RCC 7860 (cell line): ENCODE measurements at places on chromosomes 11 and 22.

DNA sequence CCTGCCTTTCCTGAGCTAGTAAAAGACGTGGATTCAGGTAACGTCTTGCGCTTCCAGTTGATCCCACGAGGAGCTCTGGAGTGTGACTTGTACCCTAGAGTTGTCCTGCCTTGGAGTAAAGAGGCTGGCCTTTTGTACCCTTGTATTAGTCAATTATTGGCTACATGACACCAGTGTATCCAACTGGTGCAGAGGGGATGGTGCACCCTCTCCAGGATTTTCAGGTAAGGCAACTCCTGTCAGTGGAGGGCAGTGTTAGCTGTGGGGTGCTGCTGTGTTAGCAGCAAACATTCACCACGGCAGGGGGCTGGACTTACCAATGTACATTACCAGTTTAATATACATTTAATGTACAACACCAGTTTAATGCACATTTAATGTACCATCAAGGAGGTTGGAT, 233.5 kb downstream of the MIAT start:
- DNase-seq = peak; percentile 75

DNA sequence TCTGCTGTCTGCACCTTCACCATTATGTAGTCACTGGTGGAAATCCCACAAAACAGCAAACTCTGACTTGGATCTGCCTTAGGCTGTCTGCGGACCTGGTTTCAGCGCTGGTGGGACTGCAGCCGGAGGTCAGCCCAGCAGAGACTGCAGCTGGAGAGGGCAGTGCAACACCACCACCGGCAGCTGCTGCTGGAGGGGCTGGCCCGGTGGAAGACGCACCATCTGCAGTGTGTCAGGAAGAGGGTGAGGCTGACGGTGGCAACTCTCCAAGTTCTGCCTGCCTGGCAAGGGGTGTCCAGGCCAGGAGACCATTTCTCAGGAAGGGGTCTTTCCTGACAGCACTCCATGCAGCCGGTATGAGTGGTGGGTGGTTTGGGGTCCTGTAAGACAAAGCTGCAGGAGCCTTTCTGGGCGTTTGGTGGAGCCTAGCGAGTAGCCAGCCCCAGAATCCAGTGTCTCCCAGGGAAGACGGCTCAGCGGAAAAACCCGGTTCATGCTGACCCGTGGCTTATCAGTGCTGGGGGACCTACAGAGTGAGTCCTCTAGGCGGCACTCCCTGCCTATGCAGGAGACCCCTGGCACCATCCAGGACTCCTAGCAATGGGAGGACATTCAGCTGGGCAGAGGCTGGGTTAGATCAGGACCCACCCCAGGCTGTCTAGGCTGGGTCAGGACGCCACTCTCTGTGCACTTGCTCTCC, 50.8 kb downstream of the PISD start:
- no peak for DNase-seq

DNA sequence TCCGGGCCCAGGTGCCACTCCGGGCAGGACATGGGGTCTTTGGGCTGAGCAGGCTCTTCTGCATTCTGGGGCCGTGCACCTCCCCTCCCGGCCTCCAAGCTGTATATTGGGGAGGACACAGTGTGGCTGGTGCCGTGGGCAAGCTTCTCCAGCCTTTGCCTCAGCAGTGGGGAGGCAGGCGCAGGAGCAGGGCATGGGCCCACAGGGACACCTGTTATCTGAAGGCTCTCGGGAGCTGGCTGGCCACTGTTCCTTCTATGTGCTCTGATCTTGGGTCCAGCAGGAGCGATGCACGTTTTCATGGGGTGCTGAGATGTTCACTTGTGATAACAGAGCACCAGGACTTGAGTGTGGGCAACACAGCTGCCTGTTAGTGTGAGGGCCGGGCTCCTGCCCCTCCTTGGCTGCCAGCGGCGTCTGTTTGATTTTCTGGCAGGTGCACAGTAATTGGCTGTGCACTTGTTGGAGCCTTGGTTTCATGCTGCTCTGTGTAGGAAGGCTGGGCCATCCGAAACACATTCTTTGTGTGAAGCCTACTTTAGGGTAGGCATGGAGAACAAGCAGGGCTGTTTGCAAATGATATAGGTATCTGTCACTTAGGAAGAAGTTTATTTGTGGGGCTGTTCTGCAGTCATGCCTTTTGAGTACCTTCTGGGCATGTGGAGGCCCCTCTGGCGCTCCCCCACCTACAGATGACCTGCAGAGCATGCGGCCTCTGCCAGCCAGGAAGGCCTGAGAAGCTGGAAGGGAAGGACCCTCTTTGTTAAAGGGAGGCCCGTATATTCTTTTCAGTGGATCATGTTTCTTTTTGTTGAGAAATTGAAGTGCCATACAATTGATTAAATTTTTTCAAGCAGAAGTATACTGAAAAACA, 201.5 kb downstream of the TBC1D22A start:
- no peak for DNase-seq

GRCh38 chr22:21939461-21939913, 13.2 kb downstream of the PPM1F start:
- DNase-seq = no peak

- DNase-seq = no peak
These were observed 292.2 kb downstream of the INSC start for GRCh38 chr11:15406851-15407351.

DNA sequence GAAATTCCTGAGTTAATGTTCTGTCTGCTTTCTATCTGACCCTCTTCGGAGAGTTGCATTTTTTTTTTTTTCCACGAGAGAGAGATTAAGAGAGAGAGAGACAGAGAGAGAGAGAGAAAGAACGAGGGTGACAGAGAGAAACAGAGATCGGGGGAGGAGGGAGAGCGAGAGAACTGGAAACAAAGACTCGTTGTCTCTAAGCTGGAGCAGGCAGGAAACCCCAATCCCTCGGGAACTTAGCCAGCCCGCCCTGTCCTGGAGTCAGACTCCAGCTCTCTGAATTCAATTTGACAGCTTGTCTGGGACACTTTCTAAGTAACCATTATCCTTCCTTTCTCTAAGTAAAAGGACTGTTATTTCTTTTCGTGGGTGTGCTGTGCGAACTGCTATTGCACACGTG, 76.9 kb downstream of the KCNJ1 start:
- no peak for DNase-seq

DNA sequence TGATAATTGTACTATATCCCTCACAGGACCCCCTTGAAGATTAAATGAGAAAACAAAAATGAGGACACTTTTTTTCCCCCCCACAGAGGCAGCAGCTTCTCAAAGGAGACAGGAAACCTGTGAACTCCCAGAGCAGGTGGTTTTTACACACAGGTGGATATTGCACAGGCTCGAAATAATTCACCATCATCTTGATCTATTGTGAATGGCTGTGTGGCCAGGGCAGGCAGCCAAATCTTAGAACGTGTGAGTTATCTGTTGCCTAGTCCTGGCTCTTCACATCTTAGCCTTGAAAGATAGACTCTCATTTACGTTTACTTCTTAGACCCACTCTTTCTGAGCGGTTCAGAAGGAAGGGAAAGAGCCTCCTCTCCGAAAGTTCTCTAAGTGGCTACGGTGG, 23.5 kb downstream of the PPFIBP2 start:
- no peak for DNase-seq

- DNase-seq = no peak
These were observed 95.6 kb downstream of the TSPAN18 start for GRCh38 chr11:44822369-44822768.

- no peak for DNase-seq
These were observed 25.3 kb upstream of the PARVB start for GRCh38 chr22:43998679-43999264.

DNA sequence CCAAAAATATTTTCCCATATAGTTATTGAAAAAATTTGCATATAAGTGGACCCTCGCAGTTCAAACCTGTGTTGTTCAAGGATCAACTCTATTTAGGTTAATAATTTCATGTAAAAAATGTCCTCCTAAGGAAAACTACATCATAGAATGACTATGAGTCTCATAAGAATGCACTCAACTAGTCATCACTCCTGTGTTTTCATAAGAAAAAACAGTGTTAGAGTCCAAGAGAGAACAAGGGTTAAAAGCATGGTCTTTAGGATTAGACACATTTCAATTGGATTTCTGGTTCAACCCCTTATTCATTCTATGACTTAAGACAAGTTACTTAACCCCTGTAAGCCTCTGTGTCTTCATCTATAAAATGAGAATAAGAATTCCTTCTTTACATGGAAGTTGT, 5.1 kb downstream of the PARVA start:
- DNase-seq = no peak

DNA sequence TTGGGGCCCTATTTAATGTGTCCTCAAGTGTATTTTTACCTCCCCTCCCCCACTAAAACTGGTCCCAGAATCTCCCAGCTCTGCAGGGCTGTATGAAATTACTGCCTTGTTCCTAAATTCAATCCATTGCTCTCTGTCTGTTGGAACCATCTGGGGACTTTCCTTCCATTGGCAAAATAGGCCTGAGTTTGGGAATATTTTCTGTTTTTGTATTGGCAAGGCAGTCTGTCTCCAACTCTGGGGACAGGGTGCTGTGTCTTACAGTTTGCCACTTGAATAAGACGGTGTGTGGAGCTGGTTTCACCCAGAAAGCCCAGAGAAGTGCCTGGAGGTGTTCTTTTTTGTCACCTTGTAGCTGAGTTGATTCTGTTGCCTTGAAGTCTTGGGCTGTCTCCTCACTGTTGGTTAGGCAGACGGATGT, 1.3 kb downstream of the PACS1 start:
- no peak for DNase-seq

DNA sequence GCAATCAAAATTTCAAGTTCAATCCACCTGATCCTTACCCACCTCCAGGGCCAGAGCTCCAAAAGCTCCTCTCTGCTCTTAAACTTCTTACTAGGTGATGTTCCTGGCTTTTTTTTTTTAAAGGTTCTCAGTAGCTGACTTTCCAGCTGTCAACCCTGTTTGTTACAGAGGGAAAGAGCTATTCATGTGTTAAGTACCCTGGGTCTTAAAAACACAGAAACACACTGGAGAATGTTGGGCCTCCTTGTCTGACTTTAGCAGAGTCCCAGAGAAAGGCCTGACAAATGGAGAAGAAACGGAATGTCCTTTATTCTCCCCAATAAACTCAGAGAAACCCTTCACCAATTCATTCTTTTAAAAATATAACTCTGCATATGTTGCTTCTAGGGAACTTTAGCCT, 3.2 kb downstream of the LRRC4C start:
- no peak for DNase-seq

GRCh38 chr11:15618583-15619032, 503.9 kb downstream of the INSC start:
- no peak for DNase-seq

DNA sequence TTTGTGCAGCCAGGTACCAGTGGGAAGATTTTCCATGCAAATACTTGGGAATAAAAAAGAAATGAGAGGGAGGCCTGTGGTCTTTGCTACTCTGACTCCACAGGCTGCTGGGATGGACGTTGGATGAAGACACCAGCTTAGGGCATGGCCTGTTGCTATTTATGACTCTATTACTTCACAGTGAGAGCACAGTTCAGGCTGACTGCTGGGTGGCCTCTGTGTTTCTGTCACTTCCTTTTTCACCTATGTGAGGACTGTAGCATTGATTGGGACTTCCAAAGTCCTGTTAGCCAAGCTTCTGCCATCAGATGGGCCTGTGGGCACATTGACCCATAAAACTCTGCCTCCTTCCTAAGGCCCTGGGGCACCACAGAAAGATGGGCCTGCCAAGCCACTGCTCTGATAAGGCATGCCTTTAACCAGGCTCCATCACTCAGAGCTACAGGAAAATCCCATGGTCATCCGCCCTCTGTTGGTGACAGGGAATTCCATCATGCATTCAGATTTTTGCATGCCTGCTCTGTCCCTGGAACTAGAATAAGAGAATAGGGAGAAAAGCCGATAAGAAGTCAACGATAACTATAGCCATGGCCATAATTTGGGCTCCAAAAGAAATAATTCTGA, 64.6 kb downstream of the KCNJ1 start:
- DNase-seq = no peak

GRCh38 chr22:20011123-20011992, 5.3 kb downstream of the ARVCF start:
- DNase-seq = no peak

DNA sequence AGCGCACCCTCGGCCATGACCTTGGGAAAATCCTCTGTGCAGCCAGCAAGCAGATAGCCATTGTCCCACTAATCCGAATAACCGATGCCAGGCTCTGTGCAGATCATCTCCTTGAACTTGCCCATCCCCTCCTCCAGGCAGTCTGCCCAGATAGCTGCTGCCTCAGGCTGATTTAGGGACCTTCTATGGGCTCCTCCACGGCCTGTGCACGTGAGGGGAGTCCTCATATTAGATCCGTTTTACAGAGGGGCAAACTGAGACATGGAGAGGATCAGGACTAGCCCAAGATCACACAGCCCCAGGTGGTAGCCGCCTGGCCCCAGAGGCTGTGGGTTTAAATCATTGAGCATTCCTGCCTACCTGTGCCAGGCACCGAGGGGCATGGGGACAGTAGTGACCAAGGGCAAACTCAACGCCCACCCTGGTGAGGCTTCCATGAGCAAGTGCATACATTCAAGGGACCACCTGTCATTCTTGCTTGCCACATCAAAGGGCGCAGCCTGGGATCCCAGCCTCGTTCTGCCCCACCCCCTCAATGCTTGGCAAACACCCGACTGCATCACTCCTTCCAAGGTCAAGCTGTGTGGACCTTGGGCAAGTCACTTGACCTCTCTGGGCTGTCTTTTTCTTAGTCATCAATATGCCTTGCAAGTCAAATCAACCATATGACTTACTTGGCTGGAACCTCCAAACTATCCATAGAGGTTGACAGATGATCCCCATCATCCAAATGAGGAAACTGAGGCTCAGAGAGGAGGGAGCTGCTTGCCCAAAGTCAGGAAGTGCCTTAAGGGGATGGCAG, 131.6 kb downstream of the MN1 start:
- no peak for DNase-seq

GRCh38 chr11:68565768-68566167, 105.2 kb downstream of the PPP6R3 start:
- no peak for DNase-seq

DNA sequence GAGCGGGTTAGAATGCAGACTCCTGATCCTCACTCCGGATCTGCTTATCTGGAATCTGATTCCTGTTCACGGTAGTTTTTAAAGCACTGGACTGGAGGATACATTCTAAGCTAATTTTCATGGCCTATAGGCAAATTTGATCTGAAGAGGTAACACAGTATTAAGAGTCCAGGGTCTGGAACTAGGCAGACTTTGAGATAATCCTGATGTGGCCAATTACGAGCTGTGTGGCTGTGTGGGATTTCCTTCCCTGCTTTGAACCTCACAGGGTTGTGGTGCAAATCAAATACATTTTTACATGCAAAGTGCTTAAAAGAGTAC, 285.2 kb downstream of the MIAT start:
- DNase-seq = no peak

DNA sequence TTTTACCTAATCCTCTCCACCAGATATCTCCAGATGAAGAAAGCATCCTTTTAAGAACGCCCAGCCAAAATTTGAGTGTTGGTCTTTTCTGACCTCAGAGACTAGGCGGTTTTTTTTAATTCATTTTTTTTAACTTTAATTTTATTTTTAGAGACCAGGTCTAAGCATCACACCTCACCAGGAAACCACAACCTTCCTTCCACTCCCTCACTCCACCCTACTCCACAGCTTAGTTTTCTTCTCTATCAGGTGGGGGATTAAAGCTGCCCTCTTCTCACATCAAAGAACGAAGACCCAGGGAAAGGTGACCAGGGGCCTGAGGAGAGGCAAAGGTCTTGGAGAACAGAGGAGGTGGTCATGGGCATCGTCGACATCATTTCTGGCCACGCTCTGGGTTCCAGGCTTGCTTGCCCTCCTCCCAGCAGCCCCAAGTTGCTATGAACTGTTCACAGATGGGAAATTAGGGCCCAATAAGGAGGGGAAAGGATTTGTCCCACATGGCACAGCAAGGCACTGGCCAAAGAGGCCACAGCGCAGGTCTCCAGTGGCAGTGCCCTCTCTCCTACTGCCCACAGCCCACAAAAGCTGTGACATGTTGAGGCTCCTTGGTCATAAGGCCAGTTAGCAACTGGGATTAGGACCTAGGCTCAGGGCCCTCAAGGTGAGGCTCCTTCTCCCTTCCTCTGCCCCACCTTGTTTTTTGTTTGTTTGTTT, 1.4 kb upstream of the PEX16 start:
- DNase-seq = no peak
